HS-27A (cell line): ENCODE measurements at places on chromosomes 11 and 22.

DNA sequence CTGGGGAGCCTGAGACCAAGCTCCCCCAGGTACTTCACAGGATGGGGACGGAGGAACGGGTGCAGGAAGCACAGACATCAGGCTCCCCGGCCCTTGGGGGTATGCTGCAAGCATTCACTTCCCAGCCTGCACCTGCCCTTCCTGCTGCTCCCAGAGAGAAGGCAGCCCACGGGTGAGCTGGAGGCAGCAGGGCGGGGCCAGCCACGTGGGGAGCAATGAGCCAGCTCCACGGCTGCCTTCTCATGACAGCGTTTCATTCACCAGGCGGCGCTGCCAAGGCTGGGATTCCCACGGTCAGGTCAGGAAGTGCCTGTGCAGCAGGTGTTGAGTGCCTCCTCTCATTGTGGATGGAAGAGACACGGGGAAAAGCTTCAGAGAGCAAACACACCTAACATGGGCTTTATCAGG, 14.5 kb upstream of the PHLDA2 start:
- DNase-seq = no peak

DNA sequence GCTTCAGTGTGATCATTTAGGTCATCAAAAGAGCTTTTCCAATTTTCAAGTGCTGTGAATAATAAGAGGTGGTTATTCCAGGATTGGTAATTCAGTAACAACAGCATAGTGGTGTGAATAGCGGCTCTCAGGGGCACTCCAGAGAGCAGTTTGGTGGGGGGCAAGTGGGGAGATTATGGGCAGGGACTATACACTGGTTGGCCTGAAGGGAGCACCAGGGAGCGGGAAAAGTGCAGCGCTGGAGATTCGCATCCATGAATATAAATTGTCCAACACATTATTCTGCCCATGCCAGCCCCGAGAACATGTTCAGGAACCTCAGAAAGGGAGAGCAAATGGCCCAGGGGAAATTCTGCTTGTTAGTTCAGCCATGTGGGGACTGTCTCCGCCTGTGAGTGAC, 37.9 kb downstream of the OR6Q1 start:
- no peak for DNase-seq

DNA sequence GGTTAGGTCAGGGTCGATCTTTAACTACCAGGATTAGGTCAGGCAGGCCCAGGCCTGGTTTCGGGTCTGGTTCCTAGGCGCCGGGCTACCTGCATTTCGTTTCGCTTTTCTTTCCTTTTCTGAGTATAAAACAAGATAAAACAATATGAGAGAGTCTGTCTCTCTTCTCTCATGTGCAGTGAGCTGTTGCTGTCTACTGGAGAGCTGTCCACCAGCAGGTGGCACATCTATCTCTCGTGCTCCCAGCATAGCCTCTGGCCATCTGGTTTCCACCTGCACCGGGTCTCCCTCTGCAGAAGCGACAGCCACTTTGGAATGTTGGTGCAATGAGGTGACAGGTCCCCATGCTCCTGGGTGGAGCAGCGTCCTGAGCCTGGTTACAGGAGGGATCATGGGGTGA, 27.6 kb downstream of the RIBC2 start:
- DNase-seq = peak; percentile 22

GRCh38 chr11:117535850-117536411, 208.3 kb downstream of the CEP164 start:
- DNase-seq = no peak

DNA sequence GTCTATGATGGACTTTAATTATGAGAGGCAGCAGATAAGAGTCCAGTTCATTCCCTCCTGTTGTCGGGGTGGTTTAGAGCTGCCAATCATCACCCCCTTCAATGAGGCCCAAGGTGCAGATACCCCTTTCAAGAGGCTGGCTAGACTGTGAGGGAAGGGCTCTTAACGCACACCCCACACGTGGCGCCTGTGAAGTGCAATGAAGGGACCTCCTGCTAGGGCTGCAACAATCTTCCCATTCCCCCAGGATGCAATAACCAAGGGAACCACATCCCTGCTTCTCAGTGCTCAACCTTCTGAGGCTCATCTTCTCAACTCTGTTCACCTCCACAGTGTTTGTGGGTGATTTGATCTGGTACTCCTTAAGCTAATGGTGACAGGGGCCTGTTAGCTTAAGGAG, 19.0 kb downstream of the TENM4 start:
- no peak for DNase-seq

DNA sequence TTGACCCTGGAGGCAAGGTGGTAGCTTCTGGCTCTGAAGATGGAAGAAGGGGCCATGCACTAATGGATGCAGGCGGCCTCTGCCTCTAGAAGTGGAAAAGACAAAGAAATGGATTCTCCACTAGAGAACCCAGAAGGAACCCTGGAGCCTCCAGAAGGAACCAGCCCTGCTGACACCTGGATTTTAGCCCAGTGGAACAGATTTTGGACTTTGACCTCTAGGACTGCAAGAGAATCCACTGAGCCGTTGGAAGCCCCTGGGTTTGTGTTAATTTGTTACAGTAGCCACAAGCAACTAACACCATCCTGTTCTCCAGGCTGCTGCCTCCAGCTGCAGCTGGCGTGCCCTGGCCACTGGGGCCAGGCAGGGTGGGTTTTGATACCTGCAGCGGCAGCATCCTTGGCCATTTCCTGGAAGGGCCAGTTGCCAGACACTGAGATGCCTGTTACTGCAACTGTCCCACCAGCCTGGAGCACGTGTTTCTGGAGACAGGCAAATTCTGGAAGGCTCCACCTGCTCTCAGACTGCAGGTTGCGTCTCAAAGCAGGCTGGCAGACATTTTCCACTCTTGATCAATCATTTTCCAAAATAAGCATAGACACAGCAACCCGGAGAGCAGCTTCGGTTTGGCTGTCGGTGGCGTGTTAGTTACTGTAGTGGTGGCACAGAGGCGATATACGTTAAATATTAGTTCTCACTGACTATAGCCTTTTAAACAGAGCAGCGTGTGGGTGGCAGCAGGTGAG, 76.8 kb upstream of the PARVG start:
- DNase-seq = no peak

GRCh38 chr11:15062599-15062998, 10.8 kb upstream of the CALCB start:
- DNase-seq = no peak
